ENCODE measurements at places on chromosomes 11 and 22. TPM values are rescaled to one million over a fixed set of nuclear protein-coding genes. Genes with fewer than 3 reads are reported as not detected.

The GAS2 gene
- total RNA-seq, result 1.1 TPM

The MYEOV gene
- total RNA-seq, result 9.5 TPM

The CDC42EP2 gene
- total RNA-seq, result 7.1 TPM

- DNase-seq, result peak; percentile 96
Observed at GRCh38 chr11:67032830-67033551, 10.1 kb downstream of the SYT12 start.

DNA sequence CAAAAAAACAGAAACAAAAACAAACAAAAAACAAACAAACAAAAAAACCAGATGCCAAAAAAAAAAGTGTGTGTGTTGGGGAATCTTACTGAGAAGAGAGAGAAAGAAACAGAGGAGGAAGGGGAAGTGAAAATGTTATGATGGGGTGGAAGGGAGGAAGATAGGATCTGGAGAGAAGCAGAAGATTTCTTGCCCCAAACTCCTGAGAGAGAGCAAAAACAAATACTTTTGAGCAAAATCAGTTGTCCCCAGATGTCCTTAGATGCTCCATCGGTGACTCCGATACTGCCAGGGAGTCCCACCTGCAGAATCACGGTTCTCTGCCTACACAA lies 19.9 kb upstream of the GRAMD1B start:
- DNase-seq, result no peak

- DNase-seq, result no peak
Observed at GRCh38 chr11:20854215-20854955, 185.0 kb downstream of the NELL1 start.

DNA sequence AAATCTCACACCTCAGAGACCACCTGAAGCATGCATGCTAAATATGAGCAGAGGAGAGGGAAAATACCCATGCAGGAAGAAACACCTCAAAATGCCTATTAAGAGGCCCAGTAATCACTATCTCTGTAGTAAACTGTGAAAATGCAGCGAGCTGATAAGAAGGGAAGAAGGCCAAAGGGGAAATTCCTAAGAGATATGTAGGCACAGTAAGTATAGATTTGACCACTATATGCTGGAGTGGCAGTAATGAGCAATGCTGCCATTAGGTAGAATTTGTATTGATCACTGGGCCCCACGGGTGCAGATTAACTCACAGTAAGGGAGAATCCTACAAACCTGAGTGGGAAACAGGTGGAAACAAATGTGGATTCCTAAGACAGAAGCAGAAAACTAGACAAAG lies 1813.1 kb upstream of the RAG2 start:
- DNase-seq, result no peak

- DNase-seq, result no peak
Observed at GRCh38 chr11:76758311-76758710, 24.8 kb upstream of the TSKU start.
